Left ventricle myocardium inferior (tissue), 1 donor: ENCODE measurements at places on chromosomes 7 and 10. TPM values are rescaled to one million over a fixed set of nuclear protein-coding genes. Genes with fewer than 3 reads are reported as not detected.

The DLX6 gene
- total RNA-seq = not detected

DNA sequence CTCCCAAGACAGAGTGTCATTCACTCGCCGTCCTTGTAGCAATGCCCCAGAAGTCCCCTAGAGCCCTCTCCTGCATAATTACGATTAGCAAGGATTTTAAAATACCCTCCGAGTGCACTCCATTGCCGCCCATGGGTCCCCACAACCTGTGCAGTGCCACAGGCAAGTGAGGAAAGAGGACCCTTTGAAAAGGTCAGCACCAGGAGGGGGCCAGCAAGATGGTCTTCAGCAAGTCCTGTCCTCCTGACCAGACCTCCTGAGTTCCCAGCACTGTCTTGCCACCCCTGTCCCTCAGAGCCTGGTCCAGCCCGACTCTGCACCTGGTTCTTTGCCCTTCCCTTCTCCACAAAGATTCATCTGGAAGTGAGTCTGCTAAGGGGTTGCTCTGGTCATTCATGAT is 32.1 kb downstream of the CLRN3 start:
- no peak for DNase-seq
- no peaks in the 10 kb centered on the region for H3K4me1 ChIP-seq
- H3K27me3 ChIP-seq = no peaks in the 10 kb centered on the region
- no peak overlapping the region for H3K4me3 ChIP-seq
- no peak overlapping the region for H3K27ac ChIP-seq
- no peaks in the 10 kb centered on the region for H3K36me3 ChIP-seq

- no peak overlapping the region for H3K27ac ChIP-seq
- H3K36me3 ChIP-seq = no peaks in the 10 kb centered on the region
- H3K27me3 ChIP-seq = no peaks in the 10 kb centered on the region
- H3K4me1 ChIP-seq = no peaks in the 10 kb centered on the region
- H3K4me3 ChIP-seq = no peak overlapping the region
- no peak for DNase-seq
These were observed 56.6 kb upstream of the RAB18 start for GRCh38 chr10:27447540-27447939.

DNA sequence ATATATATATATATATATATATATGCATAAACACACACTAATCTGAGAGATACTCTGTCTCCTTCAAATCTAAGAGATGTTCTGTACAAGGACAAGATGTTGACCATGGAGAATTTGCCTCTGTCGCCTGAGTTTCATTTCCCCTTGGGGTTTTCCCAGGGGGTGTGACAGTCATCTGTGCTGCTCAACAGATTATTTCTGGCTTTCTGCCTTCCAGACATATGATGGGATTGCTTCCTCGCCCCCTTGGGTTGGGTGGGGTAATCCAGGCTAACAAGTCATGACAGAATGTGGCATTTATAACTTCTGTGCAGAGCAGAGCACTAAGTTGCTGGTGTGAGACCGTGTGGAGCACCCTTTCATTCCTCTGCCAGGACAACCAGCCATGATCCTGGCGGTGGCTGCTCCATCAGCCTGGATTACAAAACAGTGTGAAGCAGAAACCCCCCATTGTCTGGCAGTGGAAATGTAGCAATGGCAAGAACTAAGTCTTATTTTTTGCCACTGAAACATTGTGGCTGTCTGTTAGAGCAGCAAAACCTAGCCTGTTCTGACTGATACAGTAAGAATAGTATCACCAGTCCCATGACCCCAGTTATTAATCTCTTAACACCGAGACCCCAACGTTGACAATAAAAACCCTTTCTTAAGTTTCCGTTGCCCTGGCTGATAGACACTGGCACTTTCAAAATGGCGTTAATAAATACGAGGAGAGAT is 13.7 kb upstream of the USP6NL start:
- H3K4me3 ChIP-seq = no peak overlapping the region
- H3K27ac ChIP-seq = no peak overlapping the region
- H3K4me1 ChIP-seq = no peaks in the 10 kb centered on the region
- no peak for DNase-seq
- H3K27me3 ChIP-seq = no peaks in the 10 kb centered on the region
- H3K36me3 ChIP-seq = no peaks in the 10 kb centered on the region

- H3K4me1 ChIP-seq = no peaks in the 10 kb centered on the region
- DNase-seq = no peak
- H3K27ac ChIP-seq = no peak overlapping the region
- H3K27me3 ChIP-seq = no peaks in the 10 kb centered on the region
- H3K4me3 ChIP-seq = no peak overlapping the region
These were observed 475.1 kb downstream of the GRID1 start for GRCh38 chr10:85891472-85891871.

The WEE2 gene
- not detected for total RNA-seq

- no peaks in the 10 kb centered on the region for H3K36me3 ChIP-seq
- no peak for DNase-seq
- no peak overlapping the region for H3K27ac ChIP-seq
- H3K4me3 ChIP-seq = no peak overlapping the region
These were observed 942.4 kb downstream of the XPNPEP1 start for GRCh38 chr10:108980869-108981268.

DNA sequence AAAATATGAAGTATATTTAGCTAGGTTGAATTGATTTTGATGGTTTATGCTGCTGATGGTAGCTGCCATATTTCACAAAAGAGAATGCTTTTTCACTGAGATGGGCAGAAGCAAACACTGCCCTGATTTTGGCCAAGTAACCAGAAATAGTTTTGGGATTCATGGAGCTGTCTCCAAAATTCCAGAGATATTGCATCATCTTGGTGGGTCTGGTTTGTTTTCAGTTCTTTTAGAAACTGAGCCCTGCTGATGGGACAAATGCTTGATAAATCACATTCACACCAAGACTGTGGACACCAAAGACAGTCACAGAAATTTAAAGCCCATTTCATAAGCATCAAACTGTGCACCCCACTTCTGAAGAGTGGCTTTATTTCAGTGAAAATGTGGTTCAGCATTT is 140.5 kb downstream of the BICC1 start:
- no peaks in the 10 kb centered on the region for H3K27me3 ChIP-seq
- no peaks in the 10 kb centered on the region for H3K36me3 ChIP-seq
- H3K4me3 ChIP-seq = no peak overlapping the region
- peaks cover 25% of the 10 kb centered on the region for H3K4me1 ChIP-seq
